ENCODE measurements at places on chromosomes 1 and 21.

GRCh38 chr21:21236996-21237395 lies 238.8 kb downstream of the NCAM2 start:
- DNase-seq = no peak

GRCh38 chr1:1020000-1020404 lies at the start of gene AGRN:
TSS of gene AGRN (plus strand) at chr1:1020120. CDS start at chr1:1020173, 53 bp downstream.
- DNase-seq = no peak

- no peak for DNase-seq
Observed at GRCh38 chr1:183656355-183656754, 3.2 kb upstream of the APOBEC4 start.

DNA sequence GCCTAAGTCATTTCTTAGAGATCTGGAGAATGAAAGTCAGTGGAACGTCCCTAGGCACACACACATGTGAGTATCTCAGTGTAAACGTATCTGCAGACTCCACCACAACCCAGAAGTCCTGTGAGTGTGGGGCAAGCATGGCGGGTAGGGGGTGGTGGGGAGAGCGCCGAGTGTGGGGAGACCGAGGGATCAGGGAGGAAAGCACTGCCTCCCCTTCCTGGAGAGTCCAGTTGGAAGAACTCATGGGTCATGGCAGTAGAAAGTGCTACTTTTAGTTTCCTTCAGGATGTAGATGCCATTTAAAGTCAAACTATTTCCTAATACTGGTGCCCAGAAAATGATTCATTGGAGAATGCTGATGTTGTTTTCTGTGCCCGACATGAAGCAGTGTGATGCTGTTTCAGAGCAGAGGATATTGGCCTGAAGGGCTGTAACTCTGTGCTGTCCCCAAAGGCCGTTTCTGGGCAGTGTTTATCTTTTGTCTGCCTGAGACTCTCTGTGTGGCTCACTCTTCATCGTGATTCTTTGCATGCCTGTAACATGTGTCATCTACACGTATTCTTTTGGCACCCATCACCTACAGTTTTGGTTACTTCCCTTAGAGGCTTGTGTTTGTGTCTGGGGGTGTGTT lies 45.7 kb upstream of the TSPAN2 start:
- no peak for DNase-seq

DNA sequence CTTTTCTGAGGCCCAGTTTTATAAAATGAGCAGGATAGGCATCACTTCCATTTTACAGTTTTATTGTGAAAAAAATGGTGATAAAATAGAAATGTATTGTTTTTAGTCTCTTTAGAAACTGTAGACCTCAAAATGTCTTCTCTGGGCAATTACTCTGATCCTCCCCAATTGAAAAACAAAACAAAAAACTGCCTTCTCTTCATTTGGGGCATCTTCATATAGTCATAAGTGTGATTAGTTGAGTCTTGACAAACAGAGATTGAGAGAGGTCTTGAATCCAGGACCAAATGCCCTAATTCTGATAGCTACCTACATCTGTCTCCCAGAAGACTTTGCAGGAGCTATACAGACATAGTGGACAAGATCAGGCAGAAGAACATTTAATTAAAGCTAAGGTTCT lies 62.9 kb downstream of the LRRC8C start:
- no peak for DNase-seq

DNA sequence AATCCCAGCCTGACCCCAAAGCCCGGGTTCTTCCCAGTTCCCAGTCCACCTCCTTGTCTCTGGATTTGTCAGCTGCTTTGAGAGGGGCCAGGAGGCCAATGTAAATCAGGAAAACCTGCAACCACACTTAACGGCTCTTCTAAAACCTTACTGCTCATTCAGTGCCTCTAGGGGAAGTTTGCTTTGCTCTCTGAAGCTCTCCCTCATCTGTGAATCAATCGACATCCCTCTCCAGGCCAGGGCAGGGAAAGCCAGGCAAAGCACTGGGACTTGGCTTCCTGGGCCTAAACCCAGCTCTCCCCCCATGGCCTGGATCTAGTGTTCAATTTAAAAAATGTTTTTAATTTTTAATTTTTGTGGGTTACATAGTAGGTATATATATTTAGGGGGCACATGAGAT lies 9.3 kb downstream of the NKAIN1 start:
- DNase-seq = no peak

DNA sequence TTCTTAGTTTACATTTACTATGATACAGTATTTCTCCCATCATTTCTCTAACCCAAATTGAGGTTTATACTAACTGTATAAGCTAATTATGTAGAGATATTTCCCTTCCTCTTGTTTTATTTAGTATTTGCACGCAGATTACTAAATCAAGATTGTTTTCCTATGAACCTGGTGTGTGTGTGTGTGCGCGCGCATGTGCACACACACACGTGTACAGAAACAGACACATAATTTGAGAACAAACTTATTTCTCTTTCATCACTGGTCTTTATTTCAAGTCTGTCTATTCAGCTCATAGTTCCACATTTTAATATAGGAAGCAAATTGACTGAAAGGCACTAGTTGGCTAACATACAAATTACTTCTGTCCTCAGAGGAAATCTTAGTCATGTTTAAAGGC lies 19.7 kb upstream of the COL24A1 start:
- DNase-seq = no peak

- DNase-seq = no peak
Observed at GRCh38 chr1:230715510-230715909, 1.6 kb upstream of the AGT start.

- no peak for DNase-seq
Observed at GRCh38 chr1:86756062-86756406, 51.7 kb downstream of the SH3GLB1 start.

DNA sequence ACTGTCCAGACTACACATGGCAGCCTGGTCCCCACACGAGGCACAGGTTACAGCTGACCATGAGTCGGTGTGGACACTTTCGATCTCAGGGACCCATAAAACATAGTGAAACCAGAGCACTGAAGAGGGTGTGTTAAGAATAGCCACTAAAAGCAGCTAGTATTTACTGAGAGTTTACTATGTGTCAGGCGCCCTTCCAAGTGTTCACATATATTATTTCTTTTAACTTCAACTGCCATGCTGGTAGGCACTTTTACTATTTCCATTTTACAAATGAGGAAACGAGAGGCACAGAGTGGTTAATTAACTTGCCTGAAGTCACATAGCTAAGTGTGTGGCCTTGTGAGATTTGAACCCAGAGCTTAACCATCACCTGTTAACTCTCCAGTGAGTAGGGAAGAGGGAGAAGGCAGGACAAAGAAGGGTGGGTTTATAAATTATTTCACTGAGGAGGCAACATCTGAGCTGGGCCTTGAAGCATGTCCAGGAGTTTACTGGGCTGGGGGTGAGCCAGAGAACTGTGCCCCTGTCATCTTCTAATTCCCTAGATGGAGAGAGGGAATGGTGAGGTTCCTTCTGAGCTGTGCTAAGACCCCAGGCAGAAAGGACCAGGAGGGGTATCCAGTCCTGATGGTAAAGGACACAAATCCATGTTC lies 20.7 kb downstream of the ABCA4 start:
- DNase-seq = no peak

DNA sequence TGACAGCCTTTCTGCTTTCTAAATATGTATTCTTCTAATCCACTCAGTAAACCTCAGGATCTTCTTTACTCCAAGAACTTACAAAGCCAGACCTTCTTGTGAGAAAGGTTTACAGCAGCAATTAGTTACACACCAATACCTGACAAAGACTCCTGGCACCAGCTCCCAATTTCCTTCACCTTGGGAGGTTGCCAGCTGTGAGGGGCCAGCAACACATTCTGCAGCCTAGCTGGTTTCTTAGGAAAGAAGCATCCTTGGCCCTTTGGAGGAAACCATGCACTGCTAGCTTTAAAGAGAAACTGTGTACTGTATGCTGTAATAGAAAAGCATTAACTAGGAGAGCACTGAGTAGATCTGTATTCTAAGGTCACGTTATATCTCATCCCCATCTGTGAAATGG lies 10.8 kb downstream of the FYB2 start:
- DNase-seq = no peak

GRCh38 chr1:18802231-18802630 lies 57.2 kb downstream of the TAS1R2 start:
- DNase-seq = no peak

DNA sequence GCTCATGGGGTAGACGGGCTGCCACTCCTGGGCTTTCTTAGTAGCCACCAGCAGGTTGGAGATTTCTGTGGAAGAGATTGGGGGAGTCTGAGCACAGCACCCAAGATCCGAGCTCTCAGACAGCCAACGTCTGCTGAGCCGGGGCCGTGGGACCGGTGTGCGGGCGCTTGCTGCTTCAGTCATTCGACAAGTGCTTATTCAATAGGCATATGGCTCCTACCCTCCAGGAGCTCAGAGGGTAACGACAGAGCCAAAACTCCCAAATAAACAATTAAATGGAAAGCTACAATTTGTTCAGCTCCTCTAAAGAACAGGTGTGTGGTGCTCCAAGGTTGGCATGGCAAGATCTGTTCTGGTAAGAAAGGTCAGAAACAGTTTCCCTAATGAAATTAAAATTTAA lies 106.0 kb downstream of the RAVER2 start:
- DNase-seq = no peak

DNA sequence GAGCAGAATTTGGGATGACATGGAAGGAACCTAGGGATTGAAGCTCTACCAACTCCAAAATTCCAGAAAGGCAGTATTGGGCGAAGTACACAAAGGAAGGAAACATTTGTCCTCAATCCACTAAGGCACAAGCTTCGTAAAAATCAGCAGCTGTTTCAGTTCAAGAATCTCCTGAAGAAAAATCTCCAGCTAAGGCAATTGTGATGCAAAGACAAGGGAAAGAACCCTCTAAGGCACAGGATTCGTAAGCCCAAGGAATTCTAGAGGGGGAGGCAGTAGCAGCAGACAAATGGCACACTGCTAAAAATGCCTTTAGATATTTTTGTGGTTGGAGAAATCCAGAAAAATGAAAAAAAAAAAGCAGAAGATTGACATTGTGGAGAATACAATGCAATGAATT lies 64.5 kb upstream of the PLPPR5 start:
- DNase-seq = no peak

DNA sequence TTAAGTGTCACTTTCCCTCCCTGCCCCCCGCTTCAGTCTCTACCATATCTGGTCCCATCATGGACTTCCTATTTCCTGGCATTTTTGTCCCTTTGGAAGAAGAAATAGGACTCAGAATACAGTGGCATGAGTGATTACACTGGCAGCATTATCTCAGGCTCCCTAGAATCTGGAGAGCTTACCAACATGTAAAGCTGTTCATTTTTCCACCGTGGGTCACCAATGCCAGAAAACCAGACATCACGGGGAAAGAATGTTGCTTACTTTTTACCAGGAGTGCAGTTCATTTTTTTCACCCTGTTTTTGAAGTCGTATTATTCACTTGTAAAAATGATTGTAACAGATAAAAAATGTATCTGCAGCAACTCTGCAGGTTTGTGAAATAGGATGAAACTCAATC lies 44.8 kb downstream of the BACH1 start:
- no peak for DNase-seq

GRCh38 chr1:210597555-210598134 lies 268.9 kb downstream of the HHAT start:
- DNase-seq = no peak

DNA sequence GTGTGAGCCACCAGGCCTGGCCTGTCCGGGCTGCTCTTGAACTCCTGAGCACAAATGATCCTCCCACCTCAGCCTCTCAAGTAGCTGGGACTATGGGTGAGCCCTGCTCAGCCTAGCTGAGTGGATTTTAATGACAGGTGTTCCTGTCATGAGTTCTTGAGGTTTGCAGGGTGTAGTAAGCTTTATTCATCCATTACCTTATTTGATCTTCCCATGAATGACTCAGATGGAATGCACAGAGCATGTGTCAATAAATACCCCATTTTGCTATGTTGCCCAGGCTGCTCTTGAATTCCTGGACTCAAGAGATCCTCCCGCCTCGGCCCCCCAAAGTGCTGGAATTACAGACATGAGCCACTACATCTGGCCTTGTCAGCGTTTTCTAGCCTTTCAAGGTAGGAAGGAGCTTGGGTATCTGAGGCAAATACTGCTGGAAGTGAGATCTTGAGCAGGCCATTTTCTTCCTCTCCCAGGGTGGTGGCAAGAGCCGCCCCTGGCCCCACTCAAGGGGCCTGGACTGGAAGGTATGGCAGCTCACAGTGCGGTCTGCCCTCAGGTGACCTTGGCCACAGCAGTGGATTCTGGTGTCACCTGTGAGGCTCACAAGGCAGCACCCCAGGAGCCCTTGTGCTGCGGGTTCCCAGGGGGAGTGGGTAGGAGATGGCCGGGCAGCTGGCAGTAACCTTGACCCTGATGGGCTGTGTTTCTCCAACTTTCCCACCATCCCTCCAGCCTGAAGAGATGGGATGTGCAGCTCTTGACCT lies 20.0 kb downstream of the PIK3CD start:
- DNase-seq = no peak

GRCh38 chr1:21852282-21853130 lies 40.4 kb downstream of the LDLRAD2 start:
- peak; percentile 50 for DNase-seq

DNA sequence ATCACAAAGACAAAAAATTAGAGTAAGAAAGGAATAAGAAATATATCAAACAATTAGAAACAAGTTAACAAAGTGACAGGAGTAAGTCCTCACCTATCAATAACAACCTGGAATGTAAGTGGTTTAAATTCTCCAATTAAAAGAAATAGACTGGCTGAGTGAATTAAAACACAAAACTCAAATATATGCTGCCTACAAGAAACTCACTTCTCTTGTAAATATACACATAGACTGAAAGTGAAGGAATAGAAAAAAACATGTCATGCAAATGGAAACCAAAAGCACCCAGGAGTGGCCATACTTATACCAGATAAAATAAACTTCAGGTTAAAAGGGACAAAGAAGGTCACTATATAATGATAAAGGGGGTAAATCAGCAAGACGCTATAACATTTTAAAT lies 43.2 kb upstream of the NUF2 start:
- DNase-seq = no peak

GRCh38 chr1:88746916-88747315 lies 62.8 kb downstream of the PKN2 start:
- DNase-seq = no peak

- DNase-seq = no peak
Observed at GRCh38 chr1:57300186-57300585, 123.7 kb downstream of the DAB1 start.

Data from GM06990 (cell line).